Pons (tissue), 1 donor: ENCODE measurements at places on chromosomes 2 and 18.
A peak's percentile ranks its signal among the peaks of the same experiment; 100 is the strongest.

DNA sequence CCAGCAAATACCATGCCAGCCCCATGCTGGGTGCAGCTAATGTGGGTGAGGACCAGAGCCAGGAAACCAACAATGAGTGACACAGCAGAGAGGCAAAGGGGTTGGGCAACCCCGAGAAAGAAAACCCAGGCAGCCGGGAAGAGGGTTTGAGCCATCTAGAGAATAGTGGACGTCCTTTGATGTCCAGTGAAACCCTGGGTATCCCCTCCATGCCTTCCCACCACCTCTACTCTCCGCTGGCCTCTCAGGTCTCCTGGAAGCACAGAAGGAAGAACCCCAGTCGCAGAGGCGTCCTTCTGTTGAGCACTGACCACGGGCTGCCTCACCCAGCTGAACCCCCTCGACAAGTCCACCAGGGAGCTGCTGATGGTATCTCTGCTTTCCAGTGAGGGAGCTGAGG, 657.4 kb upstream of the ID2 start:
- DNase-seq: no peak

DNA sequence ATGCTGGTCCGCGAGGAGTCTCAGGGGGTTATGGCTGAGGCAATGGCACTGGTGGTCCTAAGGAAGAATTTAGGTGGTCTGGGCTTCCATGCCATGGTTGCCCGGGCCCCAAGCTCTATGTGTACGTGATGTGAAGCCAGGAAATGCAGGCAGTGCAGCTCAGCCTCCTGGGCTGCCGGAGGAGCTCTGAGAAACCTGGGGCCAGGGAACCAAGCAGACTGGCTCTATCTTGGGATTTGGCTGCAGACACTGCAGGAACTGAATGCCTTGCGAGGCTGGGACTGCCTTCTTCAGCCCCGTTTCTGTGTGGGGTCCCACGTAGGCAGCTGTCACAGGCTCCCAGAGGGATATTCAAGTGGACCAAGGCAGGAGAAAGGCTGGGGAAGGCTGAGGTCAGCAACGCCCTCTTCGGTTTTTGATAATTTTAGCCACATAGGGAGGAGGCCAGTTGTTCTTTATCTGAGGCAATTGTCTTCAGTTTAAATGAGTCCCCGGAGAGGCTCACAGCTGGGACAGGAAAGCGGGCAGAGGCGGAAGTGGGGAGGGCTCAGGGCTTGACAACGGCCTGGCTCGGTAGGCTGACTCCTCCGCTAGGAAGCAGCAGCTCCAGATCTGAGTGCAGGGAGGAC, 77.7 kb downstream of the RHOB start:
- DNase-seq: peak; percentile 69

DNA sequence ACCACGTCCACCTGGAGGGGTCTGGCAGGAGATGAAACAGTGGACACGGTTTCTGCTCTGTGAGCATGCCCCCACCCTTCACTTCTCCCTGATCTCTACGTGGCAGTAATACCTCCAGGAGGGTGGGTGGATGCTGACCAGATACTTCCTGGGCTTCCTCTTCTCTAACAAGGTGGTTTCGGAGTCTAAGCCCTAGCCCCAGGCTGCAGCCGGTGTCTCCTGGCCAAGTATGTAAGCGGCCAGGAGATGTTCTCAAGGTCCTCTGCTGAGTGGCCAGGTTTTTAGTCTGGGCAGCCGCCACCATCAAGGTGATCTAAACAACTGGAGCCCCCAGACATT, 101.8 kb upstream of the ASB18 start:
- DNase-seq: no peak

DNA sequence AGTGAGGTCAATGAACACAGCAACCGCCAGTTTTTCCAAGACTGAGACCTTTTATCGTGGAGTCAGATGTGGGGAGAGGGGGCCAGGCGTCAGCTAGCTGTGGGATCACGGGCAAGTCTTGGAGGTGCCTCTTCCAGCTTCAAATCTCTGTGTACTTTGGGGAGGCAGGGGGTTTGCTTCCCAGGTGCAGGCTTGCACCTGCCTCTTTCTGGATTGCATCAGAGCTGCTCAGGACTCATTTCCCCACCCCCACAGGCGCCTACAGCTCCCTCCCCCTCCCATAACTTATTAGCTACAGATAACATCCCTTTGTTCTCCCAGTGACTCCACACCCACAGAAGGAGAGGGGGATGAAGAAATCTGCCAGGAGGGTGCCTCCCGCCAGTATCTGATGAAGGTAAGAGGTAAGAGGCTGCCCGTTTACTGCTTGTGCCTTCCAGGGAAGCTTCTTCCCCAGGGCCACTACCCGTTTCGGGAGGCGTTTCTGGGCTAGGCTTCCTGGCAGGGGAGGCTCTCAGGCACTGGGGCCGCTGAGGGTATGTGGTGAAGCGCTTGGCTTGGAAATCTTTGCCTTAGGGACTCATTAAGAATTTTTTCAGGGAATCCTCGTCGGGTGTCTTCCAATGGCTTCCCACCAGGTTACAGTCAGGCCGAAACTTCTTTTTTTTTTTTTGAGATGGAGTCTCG, 18.8 kb upstream of the MRPL33 start:
- no peak for DNase-seq

DNA sequence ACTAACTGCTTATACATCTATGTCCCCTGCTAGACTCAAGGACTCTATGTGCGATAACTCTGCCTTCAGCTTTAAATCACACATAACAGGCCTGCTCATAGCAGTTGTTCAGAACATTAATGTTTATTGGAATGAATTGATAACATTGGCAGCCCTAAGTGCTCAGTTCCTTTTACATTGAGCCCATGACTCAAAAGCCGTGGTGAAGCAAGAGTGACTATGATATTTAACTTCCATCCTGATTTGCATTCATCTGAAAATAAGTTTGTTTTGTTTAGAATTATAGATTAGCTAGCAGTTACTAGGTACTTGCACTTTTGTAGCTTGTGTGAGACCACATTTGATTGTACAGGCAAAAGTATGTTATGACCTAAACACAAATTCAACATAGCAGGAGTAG, 14.3 kb downstream of the SERPINB10 start:
- DNase-seq: no peak

DNA sequence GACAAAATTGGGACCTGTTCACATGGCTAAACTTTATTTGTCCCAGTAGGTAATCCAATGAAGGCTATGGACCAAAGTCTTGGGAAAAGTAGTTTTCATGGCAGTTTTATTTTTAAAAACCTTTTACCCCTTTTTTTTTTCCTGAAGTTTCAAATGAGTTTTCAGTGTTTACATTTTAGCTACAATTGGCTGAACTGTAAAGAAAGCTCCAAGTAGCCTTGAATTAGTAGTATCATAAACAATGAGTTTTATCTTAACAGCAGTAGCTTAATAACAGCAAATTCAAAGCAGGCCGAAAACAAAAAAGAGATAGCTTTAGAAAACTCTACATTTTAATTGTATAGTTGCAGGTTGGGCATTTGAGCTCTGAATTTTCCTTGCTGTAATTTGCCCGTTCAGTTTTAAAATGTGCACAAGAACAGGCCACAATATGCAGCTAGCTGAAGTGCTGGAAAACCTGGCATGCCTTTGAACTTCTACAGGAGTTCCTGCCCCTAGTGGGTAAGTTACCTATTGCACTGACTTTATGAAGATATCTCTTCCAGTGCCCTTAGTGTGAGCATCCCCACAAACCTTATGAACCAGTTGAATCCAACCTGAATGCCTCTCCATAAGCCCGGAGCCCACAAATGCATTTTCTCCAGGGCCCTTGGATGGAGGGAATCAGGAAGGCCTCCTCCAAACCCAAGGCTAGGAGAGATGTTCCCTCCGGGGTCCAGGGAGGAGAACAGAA, 106.7 kb downstream of the XRCC5 start:
- DNase-seq: no peak
